ENCODE measurements at places on chromosomes 7 and 10.

DNA sequence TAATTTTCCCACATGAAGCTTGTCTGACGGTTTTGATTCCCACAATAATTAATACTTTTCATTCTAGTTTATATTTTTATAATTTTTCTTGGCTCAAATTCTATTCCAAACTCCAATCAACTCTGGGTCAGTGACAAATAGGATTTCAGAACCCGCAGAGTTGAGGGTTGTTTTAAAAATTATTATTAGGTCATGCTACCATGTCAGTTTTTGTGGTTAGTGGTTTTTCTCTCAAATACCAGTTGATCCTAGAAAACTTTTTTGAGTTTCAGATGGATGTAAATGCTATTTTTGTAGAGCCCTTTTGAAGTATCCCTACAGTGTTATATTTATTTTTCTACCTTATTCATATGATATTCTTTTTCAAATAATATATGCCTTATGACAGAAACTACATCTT, 237.4 kb downstream of the SEMA3D start:
- no peak for DNase-seq

- no peak for DNase-seq
Measured at GRCh38 chr10:87712913-87713616, 53.4 kb downstream of the PAPSS2 start.

- no peak for DNase-seq
Measured at GRCh38 chr10:1187855-1188557, 131.8 kb downstream of the WDR37 start.

DNA sequence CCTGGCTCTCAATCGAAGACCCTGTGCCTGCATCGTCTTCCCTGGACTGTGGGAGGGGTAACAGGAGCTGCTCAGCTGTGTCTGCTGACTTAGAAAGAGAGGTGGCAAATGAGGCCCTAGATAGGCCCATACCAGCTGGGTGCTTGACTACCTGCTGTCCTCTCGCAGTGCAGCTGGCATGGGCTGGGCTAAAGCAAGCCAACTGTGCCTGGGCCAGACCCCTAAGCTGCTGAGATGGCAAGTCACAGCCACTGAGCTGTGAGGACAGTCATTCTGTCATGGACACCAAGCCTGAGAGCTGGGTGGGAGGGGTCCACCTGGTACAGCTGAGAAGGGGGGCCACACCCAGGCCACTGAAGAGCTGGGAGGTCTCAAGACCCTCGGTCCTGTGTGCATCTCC, 45.8 kb upstream of the AQP1 start:
- no peak for DNase-seq

DNA sequence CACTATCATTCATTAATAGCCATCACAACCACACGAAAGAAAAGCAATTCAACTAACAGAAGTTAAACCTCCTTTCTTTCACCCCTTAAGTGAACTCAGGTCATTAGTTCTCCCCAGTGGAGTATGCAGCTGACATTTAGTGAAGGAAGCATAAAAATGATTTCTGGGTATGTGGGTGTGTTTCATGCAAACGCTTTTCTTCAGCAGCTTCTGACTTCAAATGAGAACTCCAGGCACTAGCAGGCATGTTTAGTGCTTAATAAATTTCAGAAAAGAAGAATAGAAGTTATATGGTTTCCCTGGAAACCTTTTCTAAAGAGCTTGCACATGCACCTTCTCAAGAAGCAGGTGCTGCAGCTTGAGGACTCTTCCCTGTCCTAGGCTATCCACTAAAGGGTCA, 62.5 kb downstream of the PIK3CG start:
- DNase-seq: no peak

DNA sequence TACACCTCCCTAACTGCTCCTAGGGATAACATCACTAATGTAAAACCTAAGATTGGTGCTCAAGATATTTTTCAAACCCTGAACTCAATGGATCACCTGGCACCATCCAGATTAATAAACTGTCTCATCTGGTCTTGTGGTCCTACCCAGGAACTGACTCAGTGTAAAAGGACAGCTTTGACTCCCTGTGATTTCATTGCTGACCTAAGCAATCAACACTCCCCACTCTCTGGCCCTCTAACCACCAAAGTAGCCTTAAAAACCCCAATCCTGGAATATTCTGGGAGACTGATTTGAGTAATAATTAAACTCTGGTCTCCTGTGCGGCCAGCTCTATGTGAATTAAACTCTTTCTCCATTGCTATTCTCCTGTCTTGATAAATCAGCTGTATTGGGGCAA, 6.2 kb upstream of the USP54 start:
- no peak for DNase-seq

- no peak for DNase-seq
Measured at GRCh38 chr10:103699611-103700435, 155.6 kb downstream of the SH3PXD2A start.

DNA sequence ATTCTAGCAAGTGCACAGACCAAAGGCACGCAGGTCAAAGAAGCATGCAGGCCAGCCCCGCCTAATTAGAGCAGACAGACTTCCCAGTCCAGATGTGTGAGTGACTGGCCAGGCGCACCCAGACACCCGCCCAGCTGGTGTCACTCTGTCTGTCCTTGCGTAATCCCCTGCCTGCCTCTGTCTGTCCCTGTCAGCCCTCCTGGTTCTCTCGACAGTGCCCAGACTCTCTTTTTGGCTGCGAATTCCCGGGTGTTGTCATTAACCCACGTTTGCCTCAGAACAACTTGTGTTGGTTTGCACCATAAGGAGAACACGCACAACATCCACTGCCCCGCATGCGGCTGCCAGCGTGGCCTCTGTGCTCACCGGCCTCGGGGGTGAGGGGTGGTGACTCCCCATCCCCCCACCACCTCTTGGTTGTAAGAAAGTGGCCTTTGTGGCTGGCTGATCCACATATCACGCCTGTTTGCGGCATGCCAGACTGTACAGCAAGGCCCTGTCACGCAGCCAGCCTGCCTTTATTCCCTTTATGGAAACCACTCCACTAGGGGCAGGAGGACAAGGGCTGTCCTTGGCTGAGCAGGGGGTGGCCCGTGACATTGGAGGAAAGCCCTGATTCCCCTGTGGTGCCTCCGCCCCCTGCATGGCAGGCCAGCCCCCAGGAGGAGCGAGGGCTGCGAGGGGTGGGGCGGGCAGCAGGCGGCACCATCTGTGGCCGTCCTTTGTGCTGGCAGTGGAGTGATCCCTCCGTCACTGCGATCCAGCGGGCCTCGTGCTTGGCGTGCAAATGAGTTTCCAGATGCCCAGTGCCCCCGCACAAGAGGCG, 72.8 kb upstream of the PPIF start:
- DNase-seq: no peak

DNA sequence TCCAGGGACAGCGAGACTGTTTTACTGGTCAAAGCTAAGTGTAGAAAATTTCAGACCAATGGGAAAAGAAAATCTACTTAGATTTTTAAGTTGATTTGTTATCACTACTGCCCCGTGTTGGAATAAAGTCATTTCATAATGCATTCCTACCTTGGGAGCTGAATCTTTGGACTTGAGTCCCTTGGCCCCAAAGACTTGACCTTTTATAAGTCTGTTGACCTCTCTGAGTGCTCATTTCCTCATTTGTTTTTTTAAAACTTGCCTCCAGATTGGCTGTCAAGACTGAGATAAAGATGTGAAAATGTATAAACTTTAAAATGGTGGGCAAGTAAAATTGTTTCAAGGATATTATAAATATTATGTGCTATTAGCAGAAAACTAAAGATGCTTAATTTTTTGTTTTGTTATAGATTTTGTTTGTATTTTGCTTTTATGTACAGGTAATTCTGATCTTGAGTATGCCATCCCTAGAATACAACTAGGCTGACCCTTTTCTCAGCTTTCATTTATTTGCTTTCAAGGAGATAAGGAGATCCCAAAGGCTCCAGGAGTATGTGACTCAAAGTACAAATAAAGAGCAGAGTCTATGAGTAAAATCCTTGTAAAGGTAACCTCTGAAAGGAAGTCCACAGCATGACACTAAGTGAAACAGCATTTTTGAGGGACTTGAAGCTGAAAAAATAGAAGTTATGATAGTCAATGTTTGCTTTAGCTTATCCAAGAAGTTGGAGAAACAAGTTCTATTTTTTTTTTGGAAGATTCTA, 54.6 kb downstream of the TMEM26 start:
- DNase-seq: no peak

DNA sequence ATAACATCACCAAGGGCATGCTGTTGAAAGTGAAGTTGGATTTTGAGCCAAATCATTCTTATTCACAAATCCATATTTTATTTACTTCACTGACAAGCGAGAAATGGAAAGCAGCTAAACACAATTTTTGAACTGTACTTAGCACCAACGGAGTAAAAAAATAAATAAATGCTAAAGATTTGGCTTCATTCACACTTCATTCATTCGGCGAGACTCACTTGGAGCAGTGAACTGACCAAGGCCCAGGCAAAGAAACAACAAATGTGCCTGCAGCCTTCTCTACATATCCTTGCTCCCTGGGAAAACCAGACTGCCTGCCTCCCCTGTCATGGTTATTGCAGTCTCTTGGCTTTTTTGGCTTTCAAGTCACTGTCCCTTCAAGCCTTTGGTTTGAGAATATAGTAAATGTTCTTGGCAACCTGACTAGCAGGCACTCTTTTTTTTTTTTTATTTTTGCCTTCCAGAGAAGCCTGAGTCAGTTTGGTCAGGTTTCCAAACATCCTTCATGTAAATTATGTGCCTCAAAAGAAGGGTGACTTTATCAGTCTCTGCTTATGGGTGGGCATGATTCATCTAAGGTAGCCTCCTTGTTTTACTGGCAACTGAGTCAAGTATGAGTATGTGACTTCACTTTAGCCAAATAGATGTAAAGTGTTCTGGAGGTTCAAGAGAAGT, 177.6 kb upstream of the MEOX2 start:
- no peak for DNase-seq

DNA sequence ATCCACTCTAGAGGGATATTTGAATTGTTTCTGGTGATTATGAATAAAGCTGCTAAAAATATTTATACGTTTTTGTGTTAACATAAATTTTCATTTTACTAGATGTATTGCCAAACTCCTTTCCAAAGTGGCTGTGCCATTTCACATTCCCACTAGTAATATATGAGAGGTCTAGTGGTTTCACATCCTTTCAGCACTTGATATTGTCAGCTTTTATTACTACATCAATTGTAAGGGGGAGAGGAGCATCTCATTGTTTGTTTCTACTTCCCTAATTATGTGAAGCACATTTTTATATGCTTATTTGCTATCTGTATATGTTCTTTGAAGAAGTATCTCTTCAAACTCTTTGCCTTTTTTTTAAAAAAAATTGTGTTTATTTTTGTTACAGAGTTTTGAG, 184.5 kb downstream of the ADK start:
- DNase-seq: no peak
